ENCODE measurements at places on chromosomes 2 and 18.

DNA sequence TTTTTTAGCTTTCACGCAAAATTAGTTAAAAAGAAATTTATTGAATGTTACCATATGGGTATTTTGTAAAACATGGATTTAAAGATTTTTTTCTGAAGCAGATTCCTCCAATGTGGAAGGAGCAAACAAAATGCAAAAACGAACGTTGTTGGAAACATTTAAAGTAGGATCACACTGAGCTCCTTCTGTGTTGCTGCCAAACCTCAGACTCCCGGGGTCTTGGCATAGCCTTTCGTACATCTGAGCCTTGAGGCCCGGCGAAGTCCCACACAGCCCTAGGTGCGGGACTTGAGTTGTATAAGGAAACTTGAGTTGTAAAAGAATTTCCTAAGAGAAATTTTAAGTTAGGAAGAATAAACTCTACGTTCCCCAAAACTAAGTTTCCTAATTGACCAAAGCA is 52.0 kb upstream of the CD226 start:
- no peak for DNase-seq

DNA sequence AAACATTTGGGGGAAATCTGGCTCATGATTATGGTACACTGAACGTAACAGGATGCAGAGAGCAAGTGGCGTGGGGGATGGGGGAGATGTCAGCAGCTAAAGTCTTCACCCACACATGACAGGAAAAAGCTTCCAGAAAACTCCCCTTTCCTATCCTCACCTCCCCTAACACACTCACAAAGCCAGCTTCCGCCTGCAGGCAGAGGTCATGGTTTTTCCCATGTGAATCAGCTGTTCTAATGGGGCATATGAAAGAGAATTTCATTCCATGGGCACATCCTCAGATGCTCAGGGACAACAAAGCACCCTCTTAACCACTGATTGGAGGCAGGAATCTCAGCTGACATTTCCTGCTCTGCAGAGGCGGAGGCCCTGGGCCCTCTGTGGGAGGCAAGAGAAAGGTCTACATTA is 129.1 kb downstream of the TSN start:
- no peak for DNase-seq

GRCh38 chr2:162022290-162022945 is 51.6 kb downstream of the DPP4 start:
- DNase-seq, result no peak

- DNase-seq, result no peak
Measured at GRCh38 chr2:46175419-46175818, 121.8 kb upstream of the EPAS1 start.

DNA sequence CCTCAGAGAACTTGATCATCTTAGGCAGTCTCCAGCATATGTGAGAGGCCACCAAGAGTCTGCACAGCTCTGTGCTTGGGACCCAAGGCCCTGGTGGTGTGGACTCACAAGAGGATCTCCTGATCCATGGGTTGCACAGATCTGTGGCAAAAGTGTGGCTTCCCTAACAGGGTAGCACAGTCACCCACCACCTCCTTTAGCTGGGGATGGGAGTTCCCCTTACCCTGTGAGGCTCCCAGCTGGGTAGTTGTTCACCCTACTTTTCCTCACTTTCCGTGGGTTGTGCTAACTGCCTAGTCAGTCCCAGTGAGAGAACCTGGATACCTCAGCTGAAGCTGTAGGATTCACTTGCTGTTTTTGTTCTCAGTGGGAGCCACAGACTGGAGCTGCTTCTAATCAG is 123.7 kb downstream of the FTCDNL1 start:
- DNase-seq, result no peak

- no peak for DNase-seq
Measured at GRCh38 chr18:42095732-42096377, 140.8 kb downstream of the PIK3C3 start.

DNA sequence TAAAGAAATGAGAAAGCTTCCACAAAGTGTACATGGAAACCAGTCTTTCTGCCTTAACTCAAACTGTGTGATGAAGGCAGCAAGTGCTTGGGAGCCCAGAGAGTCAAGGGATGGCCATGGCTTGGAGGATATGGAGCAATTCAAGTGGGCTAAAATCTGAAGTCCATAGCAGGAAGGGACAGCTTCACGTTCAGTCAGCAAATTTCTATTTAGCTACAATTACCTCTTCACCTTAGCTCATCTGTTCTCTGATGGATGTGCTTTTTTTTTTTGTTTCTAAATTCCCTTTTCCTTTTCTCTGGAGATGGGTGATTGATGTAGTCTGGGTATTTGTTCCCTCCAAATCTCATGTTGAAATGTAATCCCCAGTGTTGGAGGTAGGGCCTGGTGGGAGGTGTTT is 4.9 kb upstream of the IL1A start:
- DNase-seq, result no peak

DNA sequence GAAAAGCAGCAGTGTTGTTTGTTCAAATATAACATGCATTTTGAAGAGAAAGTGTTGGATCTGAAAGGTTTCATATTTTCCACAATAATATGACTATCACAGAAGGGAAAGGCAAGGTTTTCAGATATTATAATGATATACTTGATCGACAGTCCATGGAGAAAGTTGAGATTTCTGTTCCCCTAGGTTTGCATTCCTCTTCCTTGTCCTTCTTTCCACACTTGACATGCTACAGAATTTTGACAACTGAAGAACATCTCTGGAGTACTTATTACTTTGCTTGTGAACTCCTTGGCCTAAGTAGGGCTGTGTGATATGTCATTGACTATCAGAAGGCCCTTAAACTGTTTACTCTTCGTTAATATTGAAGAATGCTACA is 46.5 kb downstream of the TMEFF2 start:
- DNase-seq, result no peak

DNA sequence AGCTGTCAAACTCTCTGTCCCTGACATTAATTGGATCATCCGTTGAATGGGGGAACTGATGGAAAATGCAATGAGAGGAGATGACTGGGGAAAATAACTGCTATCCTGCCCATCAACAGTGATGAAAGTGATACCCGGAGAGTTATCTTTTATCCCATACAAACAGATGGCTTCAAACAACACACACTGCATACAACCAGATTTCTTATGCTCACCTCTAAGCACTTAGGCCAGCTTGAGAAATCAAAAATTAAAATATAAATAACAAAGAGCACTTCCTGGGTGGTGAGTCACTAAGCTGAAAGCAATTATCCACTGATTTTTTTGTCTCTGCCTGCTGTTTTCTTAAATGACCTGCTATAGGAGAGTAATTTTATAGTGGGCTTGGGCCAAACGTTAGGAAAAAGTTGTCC is 237.6 kb upstream of the RGPD4 start:
- DNase-seq, result no peak

GRCh38 chr2:9071032-9071431 is 67.5 kb upstream of the MBOAT2 start:
- DNase-seq, result no peak

GRCh38 chr2:168814046-168814445 is 11.6 kb downstream of the NOSTRIN start:
- DNase-seq, result no peak

GRCh38 chr2:19036091-19036490 is 322.3 kb downstream of the OSR1 start:
- no peak for DNase-seq

GRCh38 chr2:13002536-13003331 is 286.0 kb downstream of the TRIB2 start:
- DNase-seq, result no peak

DNA sequence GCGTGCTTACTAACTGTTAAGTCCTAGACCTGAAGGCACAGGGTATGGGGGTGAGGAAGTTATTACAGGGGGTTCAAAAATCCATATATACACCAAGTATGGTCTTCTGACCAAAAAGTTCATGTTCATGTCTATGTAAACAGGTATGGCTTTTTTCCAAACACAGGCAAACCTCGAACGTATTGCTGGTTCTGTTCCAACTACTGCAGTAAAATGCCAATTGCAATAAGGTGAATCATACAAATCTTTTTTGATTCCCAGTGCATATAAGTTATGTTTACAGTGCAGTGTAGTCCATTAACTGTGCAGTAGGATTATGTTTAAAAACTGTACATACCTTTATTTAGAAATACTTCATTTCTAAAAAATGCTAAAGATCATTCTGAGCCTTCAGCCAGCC is 245.3 kb upstream of the LRRTM1 start:
- no peak for DNase-seq

DNA sequence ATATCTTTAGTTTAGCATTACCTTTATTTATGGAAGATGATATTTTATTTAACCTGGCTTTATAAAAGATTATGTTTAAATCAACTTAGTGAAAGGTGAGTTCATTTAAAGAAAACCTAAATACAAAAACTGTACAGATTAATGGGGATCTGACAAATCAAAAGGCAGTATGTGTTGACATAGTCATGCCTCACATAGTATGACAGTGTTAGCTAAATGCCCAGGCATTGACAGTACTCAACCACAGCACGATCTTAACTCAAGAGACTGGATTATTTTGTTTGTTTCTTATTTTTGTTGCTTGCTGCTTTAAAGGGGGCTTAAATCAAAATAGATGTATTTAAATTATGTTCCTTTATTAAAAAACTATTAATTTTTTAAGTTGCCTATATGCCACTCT is 7.8 kb downstream of the DOK6 start:
- DNase-seq, result no peak

GRCh38 chr2:241908686-241909420 is 39.3 kb downstream of the RTP5 start:
- DNase-seq, result no peak

GRCh38 chr2:130314377-130314776 is 28.3 kb upstream of the IMP4 start:
- DNase-seq, result no peak

DNA sequence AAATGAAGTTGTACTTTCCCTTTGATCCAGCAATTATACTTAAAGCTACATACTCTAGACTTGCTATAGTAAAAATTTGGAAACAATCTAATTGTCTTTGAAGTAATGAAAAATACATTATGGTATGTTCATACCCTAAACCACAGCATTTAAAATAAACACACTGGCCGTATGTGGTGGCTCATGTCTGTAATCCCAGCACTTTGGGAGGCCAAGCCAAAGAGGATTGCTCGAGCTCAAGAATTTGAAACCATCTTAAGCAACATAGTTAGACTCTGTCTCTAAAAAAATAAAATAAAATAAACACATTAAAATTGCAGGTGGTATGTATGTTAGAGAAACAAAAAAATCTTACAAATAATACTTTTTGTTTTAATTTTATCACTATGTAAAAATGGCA is 208.1 kb upstream of the KLHL14 start:
- no peak for DNase-seq

- no peak for DNase-seq
Measured at GRCh38 chr18:42192251-42193248, 237.5 kb downstream of the PIK3C3 start.

DNA sequence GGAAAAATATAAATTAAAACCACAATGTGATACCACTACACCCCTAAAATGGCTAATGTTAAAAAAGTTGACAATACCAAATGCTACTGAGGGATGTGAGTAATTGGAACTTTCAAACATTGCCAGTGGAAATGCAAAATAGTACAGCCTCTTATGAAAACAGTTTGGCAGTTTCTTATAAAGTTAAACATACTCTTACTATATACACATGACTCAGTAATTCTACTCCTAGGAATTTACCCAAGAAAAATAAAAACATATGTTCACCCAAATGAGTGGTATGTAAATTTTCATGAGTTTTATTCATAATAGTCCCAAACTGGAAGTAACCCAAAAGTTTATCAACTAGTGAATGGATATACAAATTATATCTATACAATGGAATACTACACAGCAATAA is 228.0 kb downstream of the CYP26B1 start:
- DNase-seq, result no peak

- no peak for DNase-seq
Measured at GRCh38 chr2:142131010-142131669, at the start of gene LRP1B. Gene LRP1B, minus strand, starts transcription at chr2:142131016. Its CDS starts 287 bp downstream, at chr2:142130729.

DNA sequence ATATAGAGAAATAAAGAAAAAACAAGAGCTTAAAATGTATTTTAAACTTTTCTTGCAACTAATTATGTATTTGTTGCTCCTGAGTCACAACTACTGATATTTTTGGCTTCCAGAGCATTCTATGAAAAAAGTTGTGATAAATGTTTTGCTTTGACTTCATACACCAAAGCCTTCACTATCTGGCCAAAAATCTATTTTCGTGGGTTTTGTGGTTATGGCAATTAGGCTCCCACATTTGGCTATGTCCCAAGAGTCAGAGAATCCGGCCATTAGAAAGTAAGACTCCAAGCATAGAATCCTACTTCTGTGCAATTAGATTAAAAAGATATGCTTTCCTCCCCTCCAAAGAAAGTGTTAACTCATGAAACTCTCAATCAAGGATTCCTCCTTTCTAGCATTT is 1456.1 kb upstream of the ACVR2A start:
- no peak for DNase-seq

DNA sequence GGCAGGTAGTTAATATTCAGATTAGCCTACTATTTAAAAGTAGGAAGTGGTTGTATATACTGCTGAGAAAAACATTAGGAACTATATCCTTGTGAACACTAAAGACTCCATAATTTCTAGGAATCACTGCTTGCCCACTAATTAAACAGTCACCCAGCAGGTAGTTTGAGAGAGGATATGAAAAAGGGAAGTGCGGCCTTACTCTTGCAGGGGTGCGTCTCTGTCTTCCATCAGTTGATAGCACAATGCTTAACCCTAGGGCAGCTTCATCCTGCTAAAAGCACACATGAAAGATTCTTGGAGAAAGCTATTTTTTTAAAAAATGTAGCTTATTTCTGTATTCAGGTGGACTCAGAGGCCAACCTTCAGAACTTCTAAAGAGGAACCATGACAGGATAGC is 53.1 kb upstream of the ATP5MC3 start:
- no peak for DNase-seq

DNA sequence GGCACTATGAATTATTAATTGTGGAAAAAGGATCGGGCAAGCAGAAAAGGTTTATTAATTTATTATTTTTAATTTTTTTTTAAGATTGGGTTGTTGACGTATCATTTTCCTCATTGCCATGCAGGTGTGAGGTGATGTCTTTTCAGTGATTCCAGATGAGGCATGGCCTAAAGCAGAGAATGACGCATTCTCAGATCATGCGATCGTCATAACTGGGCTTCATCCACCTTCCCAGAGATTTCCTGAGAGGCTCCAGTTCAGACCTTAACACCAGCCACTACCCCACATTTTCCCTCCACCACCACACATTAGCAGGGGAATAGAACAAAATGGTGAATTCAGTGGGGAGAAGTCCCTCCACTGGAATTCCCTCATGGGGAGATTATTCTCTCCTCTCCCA is 518.4 kb upstream of the SPHKAP start:
- no peak for DNase-seq

GRCh38 chr2:185970148-185970852 is 231.7 kb downstream of the FSIP2 start:
- DNase-seq, result no peak

DNA sequence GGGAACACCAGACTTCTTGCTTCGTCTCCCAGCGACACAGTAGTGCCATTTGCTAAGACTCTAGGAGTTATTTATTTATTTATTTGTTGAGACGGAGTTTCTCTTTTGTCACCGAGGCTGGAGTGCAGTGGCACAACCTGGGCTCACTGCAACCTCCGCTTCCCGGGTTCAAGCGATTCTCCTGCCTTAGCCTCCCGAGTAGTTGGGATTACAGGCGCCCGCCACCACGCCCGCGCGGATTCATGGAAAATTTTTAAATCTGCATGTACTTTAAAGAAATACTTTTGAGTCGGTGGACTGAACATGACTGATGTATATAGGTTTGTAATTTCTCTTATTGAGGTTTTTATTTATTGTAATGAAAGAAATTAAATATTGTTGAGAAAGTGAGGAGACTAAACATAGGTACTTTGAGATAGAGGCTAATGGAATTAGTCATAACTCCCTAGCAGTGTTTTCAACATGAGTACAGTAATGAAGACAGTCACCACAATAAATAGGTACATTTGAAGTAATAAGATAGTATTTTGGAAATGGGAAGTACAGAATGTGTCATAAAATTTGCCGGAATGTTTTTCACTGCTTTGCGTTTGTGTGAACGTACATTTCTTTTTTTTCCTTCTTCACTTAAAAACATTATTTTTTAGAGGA is 983 bp downstream of the MTX2 start:
- DNase-seq, result no peak

Data from activated gamma-delta T cell treated with anti-CD3 and anti-CD28 coated beads, Interleukin-2, amount 50 U/mL, for 16 hours (primary cell).